ENCODE measurements at places on chromosomes 5 and 9.

GRCh38 chr5:152642880-152643279, 237.8 kb upstream of the NMUR2 start:
- DNase-seq: no peak

DNA sequence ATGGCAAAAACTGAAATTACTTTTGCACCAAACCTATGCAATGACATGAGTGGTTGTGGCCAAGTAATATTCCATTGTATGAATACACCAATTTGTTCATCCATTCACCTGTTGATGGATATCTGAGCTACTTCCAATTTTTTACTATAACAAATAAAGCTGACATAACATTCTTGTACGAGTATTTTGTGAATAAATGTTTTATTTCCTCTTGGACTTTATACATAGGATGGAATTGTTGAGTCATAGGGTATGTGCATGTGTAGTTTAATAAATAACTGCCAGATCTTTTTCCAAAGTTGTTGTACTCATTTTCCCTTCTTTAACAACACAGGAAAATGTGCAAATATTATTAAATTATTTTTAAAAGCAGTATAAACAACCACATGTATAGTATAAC, 146.1 kb upstream of the ZNF462 start:
- no peak for DNase-seq

GRCh38 chr9:104997536-104997935, 69.6 kb upstream of the ABCA1 start:
- no peak for DNase-seq

DNA sequence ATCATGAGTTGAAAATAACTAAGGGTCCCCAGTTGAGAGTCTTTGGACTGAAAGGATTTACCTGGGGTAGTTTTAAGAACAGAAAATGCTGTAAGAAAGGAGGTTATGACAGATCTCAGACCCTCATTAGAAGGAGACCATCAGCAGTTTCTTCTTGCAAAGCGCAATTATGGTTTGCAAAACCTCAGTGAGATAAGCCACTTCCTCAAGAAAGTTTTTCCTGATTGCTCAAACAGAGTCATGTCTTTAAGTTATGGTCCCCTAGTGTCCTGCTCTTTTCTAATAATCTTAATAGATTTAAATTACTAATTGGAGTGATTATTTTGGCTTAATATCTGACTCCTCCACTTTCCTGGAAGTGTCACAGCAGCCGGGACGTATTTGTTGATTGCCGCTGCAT, 293.2 kb upstream of the KLF4 start:
- no peak for DNase-seq

DNA sequence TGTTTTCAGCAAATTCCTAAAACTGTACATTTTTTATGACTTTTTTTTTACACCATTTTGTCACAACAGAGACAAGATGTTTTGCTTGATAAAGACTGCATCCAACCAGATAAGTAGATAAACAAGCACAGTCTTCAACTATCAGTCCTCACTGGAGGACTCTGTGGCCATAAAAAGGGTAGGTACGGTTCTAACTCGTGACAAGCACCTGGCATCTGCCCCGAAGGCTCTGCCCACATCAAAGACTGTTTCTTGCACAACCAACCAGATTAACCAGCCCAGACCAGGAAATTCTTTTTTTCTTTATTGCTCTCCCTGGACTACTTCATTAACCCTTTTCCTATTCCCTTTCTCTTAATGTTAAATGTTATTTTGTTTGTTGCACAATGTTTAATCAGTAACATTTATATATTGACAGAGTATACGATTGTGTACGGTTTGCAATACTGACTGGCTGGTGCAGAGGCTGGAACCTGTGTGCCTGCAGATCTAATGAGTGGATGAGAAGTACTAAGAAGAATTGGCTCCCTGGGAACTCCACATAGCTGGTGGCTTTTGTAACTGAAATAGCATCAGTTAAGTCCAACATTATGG, 74.1 kb downstream of the SERINC5 start:
- DNase-seq: no peak

- no peak for DNase-seq
Measured at GRCh38 chr5:91137647-91138046, 245.5 kb downstream of the ARRDC3 start.

DNA sequence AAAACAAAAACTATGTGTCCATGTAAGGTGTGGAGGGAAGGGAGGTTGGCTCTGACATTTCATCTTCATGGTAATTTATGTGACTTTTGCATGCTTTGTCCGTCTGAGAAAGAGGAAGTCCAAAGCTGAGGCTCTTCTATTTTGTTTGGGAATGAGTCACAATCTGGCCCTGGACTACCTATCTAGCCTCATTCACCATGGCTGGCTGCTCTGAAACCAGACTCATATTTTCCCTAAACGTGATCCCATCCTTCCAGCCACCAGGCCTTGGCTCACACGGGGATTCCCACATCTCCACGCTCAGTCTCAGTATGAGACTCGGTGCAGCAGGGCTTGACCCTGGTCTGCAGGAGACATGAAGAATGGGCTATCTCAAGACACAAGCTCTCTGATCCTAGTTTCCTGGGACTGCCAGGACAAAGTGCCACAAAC, 672.8 kb downstream of the ACTL7B start:
- no peak for DNase-seq

Data from H7 (cell line).